ENCODE measurements at places on chromosomes 12 and 14.

DNA sequence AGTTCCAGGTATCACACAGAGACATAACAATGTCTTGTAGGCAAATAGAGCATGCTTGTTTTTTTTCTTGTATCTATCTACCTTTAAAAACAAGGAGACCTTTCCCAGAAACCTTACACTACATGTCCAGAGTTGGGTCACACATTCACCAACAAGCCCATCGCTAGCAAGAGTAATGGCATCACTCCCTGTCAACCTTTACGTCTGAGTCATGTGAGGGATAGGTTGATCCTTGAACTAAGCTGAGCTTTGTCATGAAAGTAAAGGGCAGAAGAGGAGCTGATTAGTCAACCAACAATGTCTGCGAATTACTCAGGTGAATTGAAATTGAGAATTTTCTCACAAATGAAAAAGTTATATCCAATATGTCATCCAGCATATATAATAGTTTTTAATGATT is 219.4 kb downstream of the CNTN1 start:
- DNase-seq = no peak

DNA sequence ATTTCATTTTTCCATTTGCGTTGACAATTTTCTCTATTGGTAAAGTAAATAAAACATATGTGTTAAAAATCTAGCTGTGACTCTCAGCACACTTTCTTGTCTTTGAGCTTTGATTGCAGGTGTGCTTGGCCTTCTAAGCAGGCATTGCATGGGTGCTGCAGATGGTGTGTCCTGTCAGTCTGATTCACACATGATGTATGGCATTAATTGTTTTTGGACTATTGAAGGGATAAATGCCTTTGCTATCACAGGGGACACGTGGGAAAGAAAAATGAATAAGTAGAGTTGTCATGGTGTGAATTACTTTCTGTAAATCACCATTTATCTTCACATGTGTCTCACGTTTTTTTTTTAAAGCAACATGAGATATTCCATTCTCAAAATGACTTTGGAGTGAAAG is 211.3 kb upstream of the NAV3 start:
- DNase-seq = no peak

DNA sequence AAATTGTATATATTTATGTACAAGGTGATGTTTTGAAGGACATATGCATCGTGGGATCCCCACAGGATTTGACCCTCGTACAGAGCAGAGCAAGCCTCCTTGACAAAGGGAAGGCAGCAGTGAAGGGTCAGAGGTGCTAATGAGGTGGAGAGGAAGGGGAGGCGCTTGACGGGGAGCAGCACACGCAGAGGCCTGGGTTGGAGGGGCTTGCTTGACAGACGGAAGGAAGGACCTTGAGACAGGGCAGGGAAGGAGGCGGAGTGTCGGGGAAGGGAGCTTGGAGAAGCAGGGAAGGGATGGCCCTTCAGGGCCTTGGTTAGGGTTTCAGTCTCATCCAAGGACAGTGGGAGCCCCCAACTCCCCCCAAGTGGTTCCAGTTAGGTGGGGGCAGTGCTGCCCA is 52.6 kb downstream of the ZNF664 start:
- no peak for DNase-seq

GRCh38 chr12:59768031-59768430 is 172.2 kb downstream of the SLC16A7 start:
- DNase-seq = no peak

DNA sequence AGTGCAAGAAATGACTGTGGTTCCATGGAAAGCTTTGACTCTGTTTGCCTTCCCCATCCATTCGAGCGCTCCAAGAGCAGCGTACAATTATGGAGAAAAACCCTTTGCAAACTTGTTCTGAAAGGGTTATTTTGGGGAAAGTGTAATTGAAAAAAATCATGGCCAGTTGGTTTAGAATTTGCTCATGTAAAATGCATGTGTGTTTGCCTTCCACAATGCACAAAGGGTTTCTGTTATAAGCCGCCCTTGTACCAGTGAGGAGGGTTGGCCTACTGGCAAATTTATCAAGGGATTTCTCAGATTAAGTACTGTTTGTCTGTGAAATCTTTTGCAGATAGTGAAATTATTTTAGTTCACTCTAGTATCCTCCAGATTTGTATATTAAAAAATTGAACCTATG is 62.7 kb upstream of the PELI2 start:
- no peak for DNase-seq

DNA sequence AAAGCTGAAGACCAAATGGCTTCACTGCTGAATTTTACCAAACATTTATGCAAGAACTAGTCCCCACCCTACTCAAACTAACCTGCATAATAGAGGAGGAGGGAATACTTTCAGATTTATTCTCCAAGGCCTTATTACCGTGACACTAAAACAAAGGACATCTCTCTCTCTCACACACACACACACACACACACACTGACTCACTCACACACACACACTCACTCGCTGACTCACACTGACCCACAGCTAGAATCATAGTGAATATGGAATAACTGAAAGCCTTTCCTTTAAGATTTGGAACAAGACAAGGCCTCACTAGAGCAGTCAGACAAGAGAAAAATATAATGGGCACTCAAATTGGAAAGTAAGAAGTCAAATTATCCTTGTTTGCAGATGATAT is 1014.1 kb downstream of the TMTC2 start:
- DNase-seq = no peak

DNA sequence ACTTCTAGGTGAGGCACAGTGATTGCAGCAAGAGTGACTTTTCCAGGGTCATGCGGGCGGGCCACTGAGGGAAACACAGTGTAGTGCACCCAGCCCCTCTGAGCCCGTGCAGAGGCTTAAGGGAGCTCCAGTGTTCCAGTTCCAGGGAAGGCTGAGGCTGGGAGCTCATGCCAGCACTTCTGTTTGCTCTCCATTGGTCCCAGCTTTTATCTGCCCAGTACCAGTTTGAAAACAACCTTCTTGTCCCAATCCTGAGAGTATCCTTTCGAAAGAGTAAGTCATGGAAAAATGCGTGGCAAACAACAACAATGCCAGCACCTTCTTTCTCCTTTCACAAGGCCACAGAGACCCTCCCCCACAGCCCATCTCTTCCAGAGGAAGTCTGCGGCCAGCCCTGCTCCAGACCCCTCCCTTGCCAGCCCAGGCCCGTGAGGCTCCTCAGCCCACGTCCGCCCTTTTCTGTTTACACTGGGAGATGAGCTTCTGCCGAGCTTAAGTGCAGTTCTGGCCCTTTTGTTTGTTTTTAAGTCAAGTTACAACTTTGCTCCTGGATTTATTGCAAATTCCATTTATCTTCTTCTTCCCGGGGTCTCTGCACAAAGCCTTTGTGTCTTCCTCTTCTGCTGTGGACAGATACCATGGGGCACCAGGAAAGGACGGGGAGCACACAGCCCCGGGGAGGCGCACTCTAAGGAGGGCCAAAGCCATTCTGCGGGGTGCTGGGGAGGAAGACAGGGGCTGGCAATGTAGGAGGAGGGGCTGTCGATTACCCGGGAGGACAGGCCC is 185.6 kb downstream of the ZFP36L1 start:
- DNase-seq = no peak

DNA sequence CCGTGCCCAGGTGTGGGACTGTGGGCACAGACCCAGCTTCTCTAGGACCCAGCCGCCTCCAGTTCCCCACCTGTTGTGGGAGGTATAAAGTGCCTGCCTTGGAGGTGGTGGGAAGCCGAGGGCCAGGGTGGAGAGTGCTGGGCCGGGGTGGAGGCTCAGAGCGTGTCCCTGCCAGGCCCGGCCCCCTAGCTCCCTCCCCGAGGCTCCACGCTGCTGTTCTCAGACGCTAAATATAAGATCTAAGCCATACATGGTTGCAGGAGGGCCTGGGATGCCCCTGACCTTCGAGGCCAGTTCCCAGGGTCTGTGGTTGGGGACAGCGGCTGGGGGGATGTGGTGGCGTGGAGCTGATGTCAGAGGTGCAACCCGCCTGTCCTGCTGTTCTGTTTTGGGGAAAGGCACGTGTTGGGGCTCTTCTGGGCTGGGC is 10.8 kb downstream of the INF2 start:
- DNase-seq = no peak

- DNase-seq = no peak
These were observed 59.9 kb downstream of the VCPKMT start for GRCh38 chr14:50056435-50056834.

DNA sequence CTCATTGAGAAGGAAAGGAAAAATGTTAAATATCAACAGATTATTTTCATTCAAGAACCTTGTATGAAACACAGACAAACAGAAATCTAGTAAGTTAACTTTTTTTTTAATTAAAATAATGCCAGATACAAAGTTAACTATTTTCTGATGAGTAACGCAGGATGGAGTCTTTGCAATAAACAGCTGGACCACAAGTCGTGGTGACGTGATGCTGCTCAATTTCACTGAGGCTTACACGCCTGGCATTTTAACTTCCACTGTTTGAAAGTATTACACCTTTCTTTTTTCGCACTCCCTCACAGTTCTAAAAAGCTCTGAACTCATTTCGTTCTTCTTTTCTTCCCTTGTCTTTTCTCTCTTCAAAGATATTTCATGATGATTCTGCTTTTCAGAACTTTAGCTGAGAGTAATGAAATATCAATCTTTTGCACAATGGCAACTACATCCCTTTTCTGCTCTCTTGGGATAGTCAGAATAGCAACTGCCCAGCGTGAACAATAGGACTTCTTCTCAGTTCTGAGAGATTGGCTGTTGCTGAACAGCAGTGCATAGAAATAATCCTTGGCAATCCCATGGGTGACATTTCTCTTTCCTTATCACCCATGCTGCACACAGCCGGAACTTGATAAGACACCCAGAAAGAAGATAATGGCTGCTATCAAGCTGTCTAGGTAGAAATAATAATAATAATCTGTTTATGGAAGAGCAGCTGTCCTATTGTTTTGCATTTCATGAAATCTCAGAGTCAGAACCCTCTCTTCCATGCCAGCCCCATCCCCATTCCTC is 160.5 kb downstream of the BTG1 start:
- DNase-seq = no peak

GRCh38 chr12:53755893-53756292 is 4.1 kb upstream of the CISTR start:
- no peak for DNase-seq

GRCh38 chr14:92898566-92899131 is 24.3 kb upstream of the CHGA start:
- DNase-seq = no peak

All from stimulated activated CD8-positive, alpha-beta memory T cell treated with anti-CD3 and anti-CD28 coated beads, Interleukin-7, amount 100 ng/mL, for 24 hours (primary cell).